ENCODE measurements at places on chromosomes 2 and 18.

GRCh38 chr2:40127890-40128557 lies 323.9 kb downstream of the SLC8A1 start:
- DNase-seq = no peak

DNA sequence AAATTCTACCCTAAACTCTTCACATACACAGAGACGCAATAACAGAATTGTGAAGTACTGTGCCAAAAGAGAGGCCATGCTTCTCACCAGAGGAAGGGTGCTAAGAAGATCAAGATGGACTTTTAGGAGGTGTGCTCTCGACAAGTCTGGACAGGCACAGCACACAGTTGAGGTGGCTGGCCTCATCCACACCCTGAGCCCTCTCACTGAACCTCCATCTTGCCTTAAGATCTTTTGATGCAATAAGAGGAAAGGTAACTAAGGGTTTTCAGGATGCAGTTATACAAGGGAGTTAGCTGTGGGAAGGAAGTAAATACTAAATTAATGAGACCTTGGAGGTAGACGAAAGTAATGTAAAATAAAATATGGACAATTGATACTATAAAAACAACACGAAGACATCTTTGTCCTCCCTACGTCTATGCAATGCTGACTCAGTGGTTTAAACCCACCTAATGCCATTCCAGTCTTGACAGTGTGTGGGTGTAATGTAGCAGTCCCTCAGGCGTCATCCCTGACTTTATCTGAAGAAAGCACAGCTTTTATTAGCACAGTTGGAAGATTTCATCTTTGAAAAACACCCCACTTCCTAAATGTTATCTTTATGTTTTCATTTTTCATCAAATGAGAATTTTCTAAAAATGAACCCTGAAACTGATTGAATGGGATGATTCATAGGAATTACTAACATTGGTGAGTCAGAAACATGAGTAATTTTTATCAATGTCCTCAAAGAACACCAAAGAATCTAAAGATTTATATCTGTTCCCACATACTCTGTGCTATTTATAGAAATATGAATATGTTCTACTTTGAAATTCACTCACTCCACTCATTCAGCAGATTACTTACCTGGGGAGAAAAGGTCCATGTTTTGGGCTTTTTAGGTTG lies 34.0 kb upstream of the MALL start:
- no peak for DNase-seq

GRCh38 chr2:205187731-205188130 lies 494.6 kb upstream of the NRP2 start:
- DNase-seq = no peak

GRCh38 chr2:210617732-210618330 lies 61.4 kb downstream of the CPS1 start:
- DNase-seq = no peak

GRCh38 chr2:45190481-45190942 lies 181.3 kb upstream of the SIX2 start:
- DNase-seq = no peak

- DNase-seq = no peak
These were observed at the start of gene ACKR3 for GRCh38 chr2:236569573-236569973. ACKR3 (plus strand) TSS chr2:236569825; CDS start chr2:236580466, 10,641 bp downstream.

- DNase-seq = no peak
These were observed 165.6 kb downstream of the INHBB start for GRCh38 chr2:120511536-120511935.

DNA sequence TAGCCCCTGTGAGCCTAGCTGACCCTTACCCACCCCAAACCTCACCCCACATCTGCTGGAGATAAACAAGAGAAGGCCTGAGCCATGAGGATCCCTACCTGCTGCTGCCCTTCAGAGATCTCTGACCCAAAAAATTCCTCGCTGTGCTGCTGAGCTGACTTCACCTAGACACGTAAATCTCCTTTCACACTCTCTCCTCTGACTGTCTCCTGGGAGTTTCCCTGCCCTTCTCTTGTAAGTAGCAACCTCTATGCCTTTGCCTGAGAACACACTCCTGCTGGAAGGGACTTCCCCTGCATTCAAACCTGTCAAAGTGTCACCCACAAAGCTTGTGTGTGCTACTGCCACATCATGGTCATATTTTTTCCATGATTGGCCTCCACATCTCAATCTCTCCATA lies 134.2 kb upstream of the NOL4 start:
- DNase-seq = no peak

DNA sequence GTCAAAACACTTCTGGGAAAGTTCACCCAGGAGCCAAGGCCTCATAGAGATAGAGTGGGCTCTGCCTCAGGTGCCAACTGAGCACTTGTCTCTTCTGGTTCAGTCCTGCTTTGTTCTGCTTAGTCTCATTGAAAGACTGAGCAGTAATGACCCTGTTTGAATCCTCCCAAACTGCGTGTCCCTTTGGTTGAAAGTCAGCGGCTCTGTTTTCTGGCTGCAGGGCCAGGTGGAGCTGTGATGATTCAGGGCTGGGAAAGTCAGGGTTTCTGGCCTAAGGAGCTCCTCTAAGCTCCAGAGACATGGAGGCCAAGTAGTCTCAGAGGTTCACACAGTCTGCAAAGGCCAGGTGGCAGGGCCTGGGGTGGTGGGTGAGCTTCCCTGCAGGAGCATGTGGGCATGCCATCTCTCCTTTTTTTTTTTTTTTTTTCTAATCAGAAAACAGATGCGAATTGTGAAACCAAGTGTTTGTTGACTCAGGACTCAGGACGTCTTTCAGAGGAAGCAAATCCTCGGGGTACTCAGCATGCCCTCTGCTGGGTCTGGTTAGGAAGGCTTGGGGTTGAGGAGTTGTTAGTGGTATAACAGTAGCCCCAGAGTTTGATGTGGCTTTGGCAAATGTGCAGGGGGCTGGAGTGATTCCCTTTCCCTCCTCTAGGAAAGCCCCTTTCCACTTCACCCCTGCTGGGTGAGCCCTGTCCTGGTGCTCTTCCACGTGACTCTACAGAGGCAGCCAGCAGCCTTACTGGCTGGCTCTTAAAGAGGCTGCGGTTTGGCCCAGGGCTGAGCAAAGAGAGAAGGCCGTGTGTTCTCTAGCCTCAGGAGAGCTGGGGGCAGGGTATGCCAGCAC lies 38.3 kb downstream of the TMEM17 start:
- no peak for DNase-seq

DNA sequence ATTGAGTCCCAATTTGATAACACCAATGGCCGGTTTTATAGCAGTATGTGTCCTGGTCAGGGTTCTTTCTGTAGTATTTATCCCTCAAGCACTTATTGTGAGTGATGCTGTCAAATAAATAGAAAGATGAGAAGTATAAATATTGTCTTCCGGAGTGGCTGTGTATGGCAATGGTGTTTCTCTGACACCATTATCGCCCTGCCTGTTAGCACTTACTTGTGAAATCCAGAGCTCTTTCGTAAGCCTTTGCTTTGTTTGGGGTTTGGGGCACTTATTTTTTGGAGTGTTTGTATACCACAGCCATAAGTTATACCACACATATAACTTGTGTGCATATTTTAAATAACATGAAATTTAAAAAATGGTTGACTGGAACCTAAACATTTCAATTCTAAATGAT lies 29.3 kb downstream of the CD8B2 start:
- DNase-seq = no peak

DNA sequence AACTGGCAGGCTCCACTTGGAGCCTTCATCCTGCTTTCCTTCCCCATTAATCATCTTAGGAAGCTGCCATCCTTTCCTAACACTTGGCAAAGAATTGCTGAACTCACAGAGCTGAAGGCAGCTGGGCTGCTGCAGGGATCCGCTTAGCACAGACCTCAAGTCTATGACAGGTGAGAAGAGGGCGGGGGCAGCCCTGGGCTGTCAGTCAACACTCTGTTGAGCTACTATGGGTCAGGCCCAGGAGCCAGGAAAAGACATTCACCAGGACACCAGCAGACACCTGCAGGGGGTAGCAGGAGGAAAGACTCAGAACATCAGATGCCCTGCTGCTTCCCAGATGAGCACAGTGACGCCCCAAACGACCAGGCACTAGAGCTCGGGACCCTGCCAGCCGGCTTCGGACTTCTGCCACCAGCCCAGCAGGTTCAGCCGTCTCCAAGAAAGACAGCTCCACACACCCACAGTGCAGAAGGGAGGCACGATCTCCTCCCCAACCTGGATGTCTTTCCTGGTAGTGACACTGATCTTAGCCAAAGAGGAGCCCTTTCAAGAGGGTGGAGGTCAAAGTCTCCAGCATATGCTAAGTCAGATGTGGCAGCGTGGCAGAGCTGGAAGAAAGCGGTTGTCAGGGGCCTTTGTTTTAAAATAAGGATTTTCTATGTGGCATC lies 55.2 kb downstream of the SNORC start:
- no peak for DNase-seq

DNA sequence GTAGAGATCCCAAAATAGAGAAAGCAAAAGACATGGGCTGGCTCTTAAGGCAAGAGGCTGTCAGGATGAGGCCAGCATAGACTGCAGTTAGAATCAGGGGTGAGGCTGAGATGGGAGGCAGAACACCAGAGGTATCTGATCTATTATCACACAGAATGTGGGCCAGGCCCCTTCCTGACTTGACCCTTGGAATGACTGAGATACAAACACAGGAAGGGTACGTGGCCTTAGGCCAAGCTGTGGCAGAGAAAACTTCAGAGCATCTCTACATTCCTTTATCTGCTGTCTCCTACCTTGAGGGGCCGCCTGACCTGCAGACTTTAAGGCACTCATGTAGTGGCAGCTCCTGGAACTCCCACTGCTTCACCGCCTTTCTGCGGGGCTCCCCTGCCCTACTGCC lies 28.4 kb downstream of the TMEM17 start:
- DNase-seq = no peak

- no peak for DNase-seq
These were observed 291.0 kb downstream of the CALCRL start for GRCh38 chr2:187157046-187157445.

GRCh38 chr2:156837635-156838370 lies 401.6 kb downstream of the GPD2 start:
- no peak for DNase-seq

DNA sequence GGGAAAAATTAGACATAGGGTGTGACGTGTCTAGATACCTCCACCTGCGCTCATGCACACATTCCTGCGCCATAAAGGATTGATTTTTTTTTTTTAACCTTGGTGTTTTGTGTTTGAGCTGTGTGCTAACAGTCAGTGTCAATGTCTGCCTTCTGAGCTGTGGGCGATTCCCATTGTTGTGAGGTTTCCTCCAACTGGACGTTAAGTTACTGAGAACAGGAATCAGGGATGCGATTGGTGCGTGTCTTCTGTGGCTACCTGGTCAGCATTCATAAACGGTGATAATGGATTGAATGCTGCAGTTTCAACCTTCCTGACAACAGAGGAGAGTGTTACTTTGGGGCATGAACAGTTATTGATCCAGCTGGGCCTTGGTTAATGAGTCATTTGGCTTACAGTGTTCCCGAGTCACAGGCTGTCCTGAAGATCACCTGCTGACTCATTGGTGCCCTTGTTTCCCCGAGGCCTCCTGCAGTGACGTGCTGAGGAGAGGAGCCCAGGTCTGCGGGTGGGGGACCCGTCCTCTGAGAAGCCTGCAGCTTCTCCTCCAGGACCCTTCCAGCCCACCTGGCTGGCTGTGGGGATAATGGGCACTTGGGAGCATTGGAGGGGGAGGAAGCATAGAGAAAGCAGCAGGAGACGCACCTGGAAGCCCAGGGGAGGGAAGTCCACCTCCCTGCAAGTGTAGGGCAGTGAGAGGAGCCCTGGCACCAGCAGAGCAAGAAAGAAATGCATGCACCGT lies 25.8 kb upstream of the CABYR start:
- DNase-seq = no peak

DNA sequence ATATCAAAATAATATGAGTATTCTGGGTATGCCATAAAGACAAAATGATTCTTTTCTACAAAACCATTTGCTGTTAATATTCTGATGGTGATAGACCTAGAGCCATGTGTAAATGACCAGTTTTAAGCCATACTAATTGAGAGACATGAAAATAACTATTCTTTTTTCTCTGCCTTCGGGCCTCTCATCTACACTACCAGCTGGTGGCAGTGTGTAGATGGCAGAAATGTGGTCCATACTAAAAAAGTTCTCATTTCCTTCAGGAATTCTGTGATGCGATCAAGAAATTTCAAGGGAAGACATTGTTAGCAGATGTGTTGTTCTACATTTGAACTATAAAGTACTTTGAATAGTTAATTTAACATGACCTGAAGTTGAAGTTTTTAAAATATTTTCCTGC lies 485.2 kb downstream of the TRIB2 start:
- no peak for DNase-seq

DNA sequence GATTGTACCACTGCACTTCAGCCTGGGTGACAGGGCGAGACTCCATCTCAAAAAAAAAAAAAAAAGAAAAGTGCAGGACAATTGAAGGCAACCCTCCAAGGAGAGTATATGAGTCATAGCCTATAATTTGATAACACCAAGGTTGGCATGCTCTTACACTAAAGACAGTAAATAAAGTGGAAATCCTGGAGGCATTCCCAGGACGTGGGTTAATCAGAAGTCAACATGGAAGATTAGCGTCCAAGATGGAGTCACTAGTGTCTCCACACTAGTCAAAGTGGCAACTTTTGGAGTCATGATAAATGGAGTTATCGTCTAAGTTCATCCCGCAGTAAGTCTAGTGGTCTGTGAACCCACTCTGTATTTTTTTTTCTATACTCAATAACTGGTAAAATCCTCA lies 21.2 kb upstream of the UGGT1 start:
- DNase-seq = no peak

DNA sequence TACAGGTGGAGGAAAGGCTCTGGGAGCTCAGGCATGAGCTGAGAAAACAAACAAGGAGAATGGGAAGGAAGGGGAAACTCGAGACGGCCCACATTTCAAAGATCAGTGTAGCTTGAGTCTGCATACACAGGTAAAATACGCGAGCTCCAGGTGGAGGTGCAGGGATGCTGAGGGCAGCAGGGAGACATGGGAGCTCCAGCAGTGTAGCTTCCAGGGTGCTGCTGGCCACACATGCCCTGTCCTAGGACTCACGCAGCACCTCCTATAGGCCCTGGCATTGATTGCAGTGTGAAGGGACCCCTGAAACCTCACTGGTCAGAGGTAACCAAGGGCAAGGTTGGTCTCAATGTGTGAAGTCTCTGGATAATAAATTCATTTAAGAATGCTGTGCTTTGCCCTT lies 362.8 kb upstream of the HS6ST1 start:
- no peak for DNase-seq

DNA sequence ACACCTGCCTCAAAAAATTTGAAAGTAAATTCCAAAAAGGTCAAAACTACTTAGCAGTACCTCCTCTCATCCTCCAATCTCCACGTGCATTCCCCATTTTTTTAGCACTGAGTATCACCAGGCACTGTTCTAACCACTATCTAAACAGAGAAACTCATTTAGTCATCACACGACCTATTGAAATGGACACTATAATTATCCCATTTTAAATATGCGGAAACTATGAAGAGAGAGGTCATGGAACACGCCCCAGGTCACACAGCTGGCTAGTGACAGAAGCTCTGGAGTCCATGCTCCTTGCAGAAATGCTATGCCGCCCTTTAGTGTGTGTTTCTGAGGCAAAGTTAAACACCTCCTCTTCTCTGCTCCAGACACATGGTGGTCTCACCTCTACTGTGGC lies 99.5 kb downstream of the CABYR start:
- DNase-seq = no peak

- DNase-seq = no peak
These were observed 951 bp downstream of the EN1 start for GRCh38 chr2:118846442-118846952.

Data from activated naive CD4-positive, alpha-beta T cell (primary cell).